Left ventricle myocardium inferior (tissue), 1 donor: ENCODE measurements at places on chromosomes 11 and 22.

GRCh38 chr22:17920145-17920605, 104.2 kb downstream of the MICAL3 start:
- peak overlapping the region; percentile 95 for H3K27ac ChIP-seq
- H3K27me3 ChIP-seq: no peaks in the 10 kb centered on the region
- H3K4me3 ChIP-seq: peak overlapping the region; percentile 58

- no peaks in the 10 kb centered on the region for H3K27me3 ChIP-seq
- peaks cover 19% of the 10 kb centered on the region for H3K36me3 ChIP-seq
- H3K4me3 ChIP-seq: no peak overlapping the region
- DNase-seq: no peak
Measured at GRCh38 chr11:76793391-76794291, 10.5 kb downstream of the TSKU start.

DNA sequence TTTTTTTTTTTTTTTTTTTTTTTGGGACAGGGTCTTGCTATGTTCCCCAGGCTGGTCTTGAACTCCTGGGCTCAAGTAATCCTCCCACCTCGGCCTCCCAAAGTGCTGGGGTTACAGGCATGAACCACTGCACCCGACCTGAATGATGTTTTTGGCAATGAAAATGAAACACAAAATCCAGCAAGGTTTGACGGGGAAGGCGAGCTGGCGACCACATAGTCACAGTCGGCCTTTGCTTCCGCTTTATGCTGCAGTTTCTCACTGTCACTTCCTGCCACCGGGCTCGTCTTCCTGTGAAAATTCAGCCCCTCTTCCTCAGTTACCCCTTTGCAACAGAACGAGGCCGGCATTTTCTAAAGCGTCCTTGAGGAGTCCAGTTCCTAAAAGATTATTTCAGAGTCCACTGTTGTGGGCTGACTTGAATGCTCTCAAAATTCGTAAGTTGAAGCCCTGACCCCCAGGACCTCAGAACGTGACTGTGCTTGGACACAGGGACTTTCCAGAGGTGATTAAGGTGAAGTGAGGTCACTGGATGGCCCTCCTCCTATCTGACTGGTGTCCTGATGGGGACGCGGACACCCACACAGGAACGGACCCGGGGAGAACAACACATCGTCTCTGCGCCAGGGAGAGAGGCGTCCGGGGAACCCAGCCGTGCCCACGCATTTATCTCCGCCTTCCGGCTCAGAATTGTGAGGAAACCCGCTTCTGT, 2.9 kb upstream of the BID start:
- H3K36me3 ChIP-seq: no peaks in the 10 kb centered on the region
- H3K4me3 ChIP-seq: peak overlapping the region; percentile 48
- H3K27me3 ChIP-seq: no peaks in the 10 kb centered on the region
- H3K4me1 ChIP-seq: peaks cover 41% of the 10 kb centered on the region

- H3K27me3 ChIP-seq: no peaks in the 10 kb centered on the region
- no peaks in the 10 kb centered on the region for H3K36me3 ChIP-seq
- H3K4me3 ChIP-seq: no peak overlapping the region
- H3K4me1 ChIP-seq: peaks cover 45% of the 10 kb centered on the region
- peak overlapping the region; percentile 68 for H3K27ac ChIP-seq
Measured at GRCh38 chr22:32583921-32584335, 109.3 kb downstream of the FBXO7 start.

DNA sequence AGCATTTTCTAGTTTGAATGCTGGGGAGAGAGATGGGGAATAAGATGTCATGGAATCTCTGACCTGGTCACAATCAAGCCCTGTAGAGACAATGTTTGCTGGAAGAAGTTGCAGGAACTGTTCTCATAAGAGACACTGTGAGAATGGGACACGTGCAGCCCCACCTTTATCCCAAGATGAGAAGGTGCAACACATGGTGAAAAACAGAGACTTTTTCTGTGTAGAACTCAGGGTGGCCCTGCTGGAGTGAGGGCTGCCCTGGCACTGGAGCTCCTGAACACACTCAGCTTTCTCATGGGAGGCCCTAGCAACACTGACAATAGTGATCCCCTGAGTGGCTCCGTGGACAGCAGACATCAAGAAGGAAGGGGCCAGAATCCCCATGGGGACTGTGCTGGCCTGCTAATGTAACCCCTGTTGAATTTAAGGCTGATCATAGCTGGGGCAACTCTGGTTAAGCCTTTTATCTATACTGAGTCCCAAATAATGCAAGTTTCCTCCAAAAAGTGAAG, 106.6 kb downstream of the ME3 start:
- H3K4me1 ChIP-seq: peaks cover 17% of the 10 kb centered on the region
- no peaks in the 10 kb centered on the region for H3K27me3 ChIP-seq
- no peak for DNase-seq
- no peak overlapping the region for H3K4me3 ChIP-seq
- H3K27ac ChIP-seq: no peak overlapping the region
- H3K36me3 ChIP-seq: no peaks in the 10 kb centered on the region

GRCh38 chr11:64753380-64754123, 6.2 kb downstream of the PYGM start:
- no peaks in the 10 kb centered on the region for H3K27me3 ChIP-seq
- H3K27ac ChIP-seq: no peak overlapping the region
- peaks cover 42% of the 10 kb centered on the region for H3K36me3 ChIP-seq
- peaks cover 9% of the 10 kb centered on the region for H3K4me1 ChIP-seq
- no peak overlapping the region for H3K4me3 ChIP-seq

DNA sequence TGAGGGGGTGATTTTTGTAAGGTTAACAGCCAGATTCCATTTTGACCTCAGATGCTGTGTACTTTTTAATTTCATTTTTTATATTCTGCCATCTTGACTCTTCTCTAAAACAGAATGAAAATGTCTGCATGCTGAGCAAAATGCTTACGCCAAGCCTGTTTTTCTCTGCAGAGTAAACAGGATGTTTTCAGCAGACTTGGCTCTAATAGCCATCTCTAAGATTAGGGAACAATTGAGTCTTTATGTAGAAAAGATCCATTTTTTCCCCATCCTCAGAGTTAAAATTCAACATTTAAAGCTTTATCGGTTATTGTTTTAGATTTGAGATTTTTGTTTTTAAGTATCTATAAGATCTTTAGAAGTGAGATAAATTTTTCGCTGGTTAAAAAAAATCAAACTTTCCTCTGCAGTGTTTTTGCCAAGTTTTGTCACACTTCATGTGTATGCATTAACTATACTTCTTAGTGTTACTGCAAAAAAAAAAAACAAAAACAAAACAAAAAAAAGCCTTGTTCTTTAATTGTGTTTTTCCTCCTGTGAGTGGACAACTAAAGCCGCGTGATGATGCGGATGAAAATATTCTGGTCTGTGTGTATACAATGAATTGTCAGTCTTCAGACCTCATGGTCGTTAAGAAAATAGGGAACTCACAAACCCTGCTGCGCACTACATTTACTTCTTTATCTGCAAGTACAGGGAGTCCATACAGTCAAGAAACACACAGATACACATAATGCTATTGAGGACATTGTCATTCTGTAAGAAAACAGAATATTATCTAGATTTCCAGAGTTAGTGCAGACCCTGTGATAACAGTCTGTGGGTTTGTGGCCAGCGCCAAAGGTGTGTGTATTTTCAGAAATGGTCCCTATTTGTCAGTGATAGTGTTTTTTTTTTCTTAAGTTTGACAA, 17.5 kb upstream of the ADSL start:
- no peaks in the 10 kb centered on the region for H3K27me3 ChIP-seq
- H3K4me3 ChIP-seq: no peak overlapping the region
- no peak for DNase-seq
- peaks cover 29% of the 10 kb centered on the region for H3K36me3 ChIP-seq

- peak overlapping the region; percentile 55 for H3K27ac ChIP-seq
- peaks cover 25% of the 10 kb centered on the region for H3K4me1 ChIP-seq
- no peaks in the 10 kb centered on the region for H3K27me3 ChIP-seq
Measured at GRCh38 chr22:42860968-42861367, 3.9 kb upstream of the ARFGAP3 start.

GRCh38 chr22:18133452-18133851, 16.5 kb upstream of the USP18 start:
- no peak overlapping the region for H3K4me3 ChIP-seq
- peak overlapping the region; percentile 66 for H3K27ac ChIP-seq
- H3K27me3 ChIP-seq: no peaks in the 10 kb centered on the region

- no peaks in the 10 kb centered on the region for H3K36me3 ChIP-seq
- peaks cover 82% of the 10 kb centered on the region for H3K4me1 ChIP-seq
- peak; percentile 55 for DNase-seq
- H3K4me3 ChIP-seq: peak overlapping the region; percentile 14
Measured at GRCh38 chr11:83007909-83008580, 63.7 kb downstream of the RAB30 start.

DNA sequence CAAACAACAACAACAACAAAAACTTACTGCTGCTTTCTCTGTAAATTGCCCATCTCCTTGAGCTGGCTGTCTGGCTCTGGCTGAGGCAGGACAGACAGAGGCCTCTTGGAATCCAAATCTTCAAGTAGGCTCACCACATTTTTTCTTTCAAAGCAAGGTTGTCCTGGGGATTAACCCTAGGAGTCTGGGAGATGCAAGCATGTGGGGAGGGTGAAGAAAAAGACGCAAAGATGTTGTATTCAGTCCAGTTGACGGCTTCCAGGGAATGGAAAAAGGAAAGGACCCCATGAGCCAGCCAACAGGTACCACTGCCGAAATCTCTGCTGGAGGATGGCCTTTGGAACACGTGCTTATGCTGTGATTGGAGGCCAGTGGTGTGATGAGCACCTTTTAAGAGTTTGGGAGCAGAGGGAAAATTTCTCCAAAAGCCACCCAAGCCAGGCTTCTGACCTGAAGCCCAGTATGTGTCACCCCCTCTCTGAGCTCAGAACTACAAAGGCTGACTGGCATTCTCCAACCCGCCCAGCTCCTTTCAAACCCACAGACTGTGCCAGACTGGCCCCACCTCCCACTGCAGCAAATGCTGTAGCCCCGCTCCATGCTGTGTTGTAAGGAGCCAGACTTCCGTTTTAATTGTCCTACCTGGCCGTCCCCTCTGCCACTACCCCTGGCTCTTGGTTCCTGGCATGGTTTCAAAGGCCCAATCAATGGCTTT, 10.8 kb downstream of the BLID start:
- no peak for DNase-seq
- H3K4me1 ChIP-seq: peaks cover 45% of the 10 kb centered on the region
- H3K4me3 ChIP-seq: no peak overlapping the region
- H3K27ac ChIP-seq: peak overlapping the region; percentile 31
- H3K36me3 ChIP-seq: no peaks in the 10 kb centered on the region

DNA sequence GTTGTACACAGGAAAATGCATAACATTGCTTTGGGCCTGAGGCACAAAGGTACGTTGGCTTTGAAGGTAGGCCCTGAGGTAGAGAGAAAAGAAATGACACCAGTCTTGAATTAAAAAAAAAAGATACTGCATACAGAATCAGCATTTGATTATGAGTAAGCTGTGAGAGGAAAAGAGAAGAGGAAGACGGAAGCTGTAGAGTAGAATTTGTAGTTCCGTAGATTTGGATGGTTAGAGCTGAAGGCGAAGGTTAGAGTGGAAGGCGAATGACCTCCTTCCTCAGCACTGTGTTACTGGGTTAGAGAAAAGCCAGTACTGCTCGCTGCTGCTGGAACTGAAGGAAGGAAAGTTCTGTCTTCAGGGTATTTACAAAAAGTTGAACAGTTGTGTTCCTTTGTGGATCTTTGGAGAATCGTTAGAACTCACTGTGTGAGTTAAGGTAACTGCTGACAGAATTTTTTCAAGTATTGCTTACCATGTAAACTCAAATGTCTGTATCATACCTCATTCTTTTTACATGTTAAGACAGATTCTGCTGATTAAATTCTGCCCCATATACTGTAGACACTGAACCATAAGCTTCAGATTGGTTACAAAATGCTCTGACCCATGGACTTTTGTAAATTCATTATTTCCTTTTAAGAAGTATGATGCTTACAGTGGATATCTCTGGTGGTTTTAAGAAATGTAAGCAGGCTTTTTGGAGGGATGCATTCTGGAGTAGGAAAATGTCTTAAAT, 50.2 kb downstream of the MCAM start:
- H3K4me1 ChIP-seq: peaks cover 28% of the 10 kb centered on the region
- no peak overlapping the region for H3K27ac ChIP-seq
- no peak for DNase-seq

GRCh38 chr22:35131525-35132000, 65.6 kb downstream of the ISX start:
- peaks cover 95% of the 10 kb centered on the region for H3K27me3 ChIP-seq
- no peak for DNase-seq
- H3K27ac ChIP-seq: no peak overlapping the region
- H3K4me3 ChIP-seq: no peak overlapping the region
- peaks cover 9% of the 10 kb centered on the region for H3K4me1 ChIP-seq

- DNase-seq: no peak
- H3K36me3 ChIP-seq: no peaks in the 10 kb centered on the region
- no peaks in the 10 kb centered on the region for H3K27me3 ChIP-seq
Measured at GRCh38 chr11:85815186-85815931, 4.4 kb upstream of the SYTL2 start.

DNA sequence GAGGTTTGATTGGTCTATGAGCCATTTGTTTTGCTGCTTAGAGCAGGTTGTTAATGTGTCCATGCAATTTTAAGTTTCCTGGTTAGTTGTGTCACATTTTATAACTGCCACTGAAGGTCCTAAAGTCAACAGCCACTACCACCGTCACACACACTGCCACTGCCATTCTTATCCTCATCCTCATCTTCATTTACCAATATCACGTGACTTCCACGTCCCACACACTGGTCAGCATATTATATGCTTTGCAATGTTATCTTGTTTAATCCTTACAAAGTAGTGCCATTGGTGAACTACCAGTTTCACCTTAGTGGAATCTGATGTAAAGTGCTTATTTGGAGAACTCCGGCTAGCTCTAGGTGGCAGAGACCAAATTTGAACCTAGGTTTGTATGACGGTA, 9.7 kb downstream of the MMP26 start:
- no peak overlapping the region for H3K27ac ChIP-seq
- no peaks in the 10 kb centered on the region for H3K4me1 ChIP-seq
- no peak overlapping the region for H3K4me3 ChIP-seq
- no peaks in the 10 kb centered on the region for H3K36me3 ChIP-seq
